ENCODE measurements at places on chromosomes 4 and X.

- no peak for DNase-seq
Observed at GRCh38 chrX:19616959-19617358, 101.7 kb upstream of the MAP3K15 start.

- DNase-seq, result no peak
Observed at GRCh38 chrX:45851434-45851991, 650.8 kb upstream of the DIPK2B start.

GRCh38 chr4:1975880-1976279 lies 32.9 kb downstream of the NELFA start:
- DNase-seq, result no peak

- DNase-seq, result no peak
Observed at GRCh38 chr4:89759426-89759825, 77.5 kb downstream of the SNCA start.

GRCh38 chrX:28756647-28757046 lies 169.4 kb downstream of the IL1RAPL1 start:
- DNase-seq, result no peak

- DNase-seq, result peak; percentile 26
Observed at GRCh38 chrX:139112432-139112831, 400.9 kb upstream of the FGF13 start.

- DNase-seq, result no peak
Observed at GRCh38 chrX:100975212-100975611, 5.7 kb downstream of the ARL13A start.

- no peak for DNase-seq
Observed at GRCh38 chr4:150212485-150212884, 134.2 kb downstream of the DCLK2 start.

DNA sequence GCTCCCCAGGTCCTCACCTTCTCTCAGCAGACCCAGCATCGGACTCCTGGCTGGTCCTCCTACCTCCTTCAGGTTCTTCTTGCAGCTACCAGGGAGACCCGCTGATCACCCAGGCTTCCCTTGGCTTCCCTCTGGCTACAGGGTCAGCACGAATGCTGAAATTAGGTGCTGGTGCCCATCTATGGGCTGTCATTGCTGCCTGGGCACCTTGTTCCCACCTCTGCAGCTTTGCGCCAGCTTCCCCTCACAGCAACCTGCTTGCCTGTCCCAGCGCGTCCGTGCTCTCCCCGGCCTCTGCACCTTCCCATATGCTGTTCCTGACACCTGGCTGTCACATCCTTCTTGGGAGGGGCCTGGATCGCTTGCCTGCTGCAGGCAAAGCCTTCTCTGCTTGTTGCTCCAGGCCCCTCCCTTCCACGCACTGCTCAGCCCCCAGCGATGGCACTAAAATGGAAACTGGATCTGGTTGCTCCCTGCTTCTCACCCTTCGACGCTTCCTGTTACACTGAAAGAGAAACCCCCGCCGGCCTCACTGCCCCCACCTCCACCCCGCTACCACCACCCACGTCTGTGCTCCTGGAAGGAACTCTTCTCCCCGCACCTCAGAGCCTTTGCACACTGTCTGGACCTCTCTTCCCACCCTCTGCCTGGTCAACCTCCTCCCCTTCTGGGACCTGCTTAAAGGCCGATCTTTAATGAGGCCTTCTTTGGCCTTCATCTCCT lies 22.2 kb downstream of the C4orf50 start:
- no peak for DNase-seq

GRCh38 chr4:186272699-186273391 lies 6.9 kb downstream of the F11 start:
- DNase-seq, result no peak

- peak; percentile 0 for DNase-seq
Observed at GRCh38 chrX:43456063-43456462, 200.0 kb upstream of the MAOA start.

DNA sequence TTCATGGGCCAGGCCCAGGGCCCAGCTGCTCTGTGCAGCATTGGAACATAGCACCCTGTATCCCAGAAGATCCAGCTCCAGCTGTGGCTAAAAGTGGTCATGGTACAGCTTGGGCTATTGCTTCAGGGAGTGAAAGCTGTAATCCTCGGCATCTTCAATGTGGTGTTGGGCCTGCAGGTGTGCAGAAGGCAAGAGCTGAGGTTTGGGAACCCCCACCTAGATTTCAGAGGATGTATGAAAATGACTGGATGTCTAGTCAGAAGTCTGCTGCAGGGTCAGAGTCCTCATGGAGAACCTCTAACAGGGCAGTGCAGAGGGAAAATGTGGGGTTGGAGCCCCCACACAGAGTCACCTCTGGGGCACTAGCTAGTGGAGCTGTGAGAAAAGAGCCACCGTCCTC lies 341.7 kb downstream of the PPP3CA start:
- DNase-seq, result no peak

DNA sequence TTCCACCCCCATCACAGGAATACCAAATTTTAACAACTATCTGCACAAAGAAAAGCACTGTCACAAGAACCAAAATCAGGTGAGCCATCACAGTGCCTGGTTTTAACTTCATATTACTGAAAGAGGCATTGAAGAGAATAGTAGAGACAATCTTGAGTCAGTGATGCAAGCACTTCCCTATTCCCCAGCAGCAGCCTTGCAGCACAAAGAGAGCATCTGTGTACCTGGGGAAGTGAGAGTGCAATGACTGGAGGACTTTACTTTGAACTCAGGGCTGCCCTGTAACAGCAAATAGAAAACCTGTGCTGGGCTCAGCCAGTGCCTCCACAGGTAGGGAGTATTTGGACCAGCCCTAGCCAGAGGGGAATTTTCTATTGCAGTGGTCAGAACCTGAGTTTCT lies 361.8 kb downstream of the TEX13C start:
- no peak for DNase-seq

- DNase-seq, result no peak
Observed at GRCh38 chrX:114338870-114339269, 245.0 kb upstream of the HTR2C start.

DNA sequence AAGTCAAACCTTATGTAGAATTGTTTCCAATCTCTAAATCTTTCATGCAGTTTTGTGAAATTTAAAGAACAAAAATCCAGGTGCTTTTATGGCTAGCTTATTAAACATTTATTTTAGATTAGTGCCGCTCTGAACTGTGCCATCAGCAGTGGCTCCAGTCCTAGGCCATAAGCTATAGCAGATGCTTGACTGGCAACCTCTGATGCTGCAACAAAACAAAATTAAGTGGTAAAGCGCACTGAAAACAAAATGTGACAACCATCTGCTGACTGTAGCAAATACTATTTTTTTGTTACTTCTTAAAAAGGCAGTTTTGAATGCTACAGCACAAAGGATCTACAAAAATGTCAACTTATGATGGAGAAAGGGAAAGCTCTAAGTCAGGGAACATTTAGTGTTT lies 237.4 kb downstream of the DCLK2 start:
- peak; percentile 18 for DNase-seq

DNA sequence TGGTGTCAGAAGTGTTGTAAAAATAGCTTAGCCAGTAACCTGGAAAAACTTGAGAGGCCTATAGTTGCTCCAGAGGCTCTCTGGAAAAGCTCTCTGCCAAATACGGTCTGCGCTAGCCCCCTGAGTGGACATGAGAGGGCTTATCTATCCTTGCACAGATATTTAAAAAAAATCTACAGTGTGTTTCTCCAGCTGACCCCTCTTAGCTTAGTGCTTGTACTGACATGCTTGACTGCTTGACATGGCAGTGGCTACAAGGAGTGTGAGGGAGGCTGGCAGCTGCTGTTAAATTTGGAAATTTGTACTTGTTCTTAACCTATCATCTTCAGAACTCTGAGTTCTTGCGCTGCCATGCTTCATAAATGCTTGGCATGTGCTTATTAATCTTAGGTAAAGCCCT lies 229.2 kb downstream of the RBMX2 start:
- DNase-seq, result no peak

- no peak for DNase-seq
Observed at GRCh38 chrX:153061732-153062131, 5.5 kb downstream of the PNMA3 start.

DNA sequence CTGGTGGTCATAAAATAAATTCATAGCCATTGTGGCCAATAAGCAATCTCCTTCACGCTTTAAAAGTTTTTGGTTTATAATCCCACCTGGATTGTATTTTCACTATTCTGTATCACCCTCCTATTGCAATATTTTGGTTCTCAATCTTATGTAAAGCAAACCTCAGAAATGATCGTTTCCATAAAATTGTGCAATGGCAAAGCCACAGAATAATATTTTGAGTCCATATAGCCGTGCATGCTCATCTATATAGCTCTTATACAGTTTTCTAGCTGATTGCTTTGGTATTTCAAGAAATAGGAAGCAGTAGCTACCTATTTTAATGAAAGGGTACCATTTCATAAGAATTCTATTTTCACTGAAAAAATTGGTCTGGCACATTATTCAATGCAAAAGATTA lies 10.0 kb upstream of the HAND2 start:
- no peak for DNase-seq

DNA sequence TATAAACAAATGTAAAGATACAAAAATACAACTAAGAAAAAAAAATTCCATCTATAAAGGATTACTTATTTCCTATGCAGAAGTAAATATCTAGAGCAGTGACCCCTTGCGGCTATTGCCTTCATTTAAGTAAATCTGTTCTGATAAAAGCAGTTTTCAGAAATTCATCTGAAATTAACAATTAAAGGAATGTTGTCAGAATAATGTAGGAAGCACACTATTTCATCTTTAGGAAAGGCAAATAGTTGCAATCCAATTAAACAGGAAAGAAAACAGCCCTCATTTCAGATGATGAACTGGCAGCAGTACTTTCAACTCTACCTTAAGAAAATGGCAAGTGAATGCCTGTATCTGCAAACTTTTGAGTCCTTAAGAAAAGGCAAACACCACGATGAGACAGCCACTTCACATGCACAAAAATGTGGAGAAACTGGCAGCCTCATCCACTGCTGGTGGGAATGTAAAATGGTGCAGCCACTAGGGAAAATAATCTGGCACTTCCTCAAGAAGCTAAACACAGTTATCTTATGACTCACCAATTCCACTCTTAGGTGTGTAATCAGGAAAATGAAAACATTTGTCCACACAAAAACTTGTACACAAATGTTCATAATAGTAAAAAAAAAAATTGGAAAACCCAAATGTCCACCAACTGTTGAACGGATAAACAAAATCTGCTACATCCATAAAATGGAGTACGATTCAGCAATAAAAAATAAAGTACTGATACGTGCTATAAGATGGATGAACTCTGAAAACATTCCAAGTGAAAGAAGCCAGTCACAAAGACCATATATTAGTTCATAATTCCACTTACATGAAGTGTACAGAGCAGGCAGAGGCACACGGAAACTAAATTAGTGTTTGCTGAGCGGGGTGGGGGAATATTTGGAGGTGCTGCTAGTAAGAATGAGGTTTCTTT lies 2.0 kb upstream of the THAP9 start:
- peak; percentile 61 for DNase-seq

DNA sequence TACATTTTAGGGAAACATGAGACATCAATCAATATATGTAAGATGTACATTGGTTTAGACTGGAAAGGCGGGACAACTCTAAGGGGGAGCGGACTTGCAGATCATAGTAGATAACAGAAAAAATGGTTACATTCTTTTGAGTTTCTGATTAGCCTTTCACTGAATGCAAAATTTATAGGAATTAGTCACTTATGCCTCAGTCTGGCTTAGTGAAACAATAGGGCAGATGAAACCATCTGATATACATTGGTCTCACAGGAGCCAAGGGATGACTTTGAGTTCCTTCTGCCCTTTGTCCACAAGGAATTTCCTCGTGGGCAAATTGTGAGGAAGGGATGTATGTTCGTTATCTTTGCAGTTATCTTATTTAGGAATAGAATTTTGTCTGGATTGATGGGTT lies 128.2 kb downstream of the ARSF start:
- no peak for DNase-seq

- DNase-seq, result no peak
Observed at GRCh38 chr4:3374011-3374645, 67.6 kb upstream of the HGFAC start.

DNA sequence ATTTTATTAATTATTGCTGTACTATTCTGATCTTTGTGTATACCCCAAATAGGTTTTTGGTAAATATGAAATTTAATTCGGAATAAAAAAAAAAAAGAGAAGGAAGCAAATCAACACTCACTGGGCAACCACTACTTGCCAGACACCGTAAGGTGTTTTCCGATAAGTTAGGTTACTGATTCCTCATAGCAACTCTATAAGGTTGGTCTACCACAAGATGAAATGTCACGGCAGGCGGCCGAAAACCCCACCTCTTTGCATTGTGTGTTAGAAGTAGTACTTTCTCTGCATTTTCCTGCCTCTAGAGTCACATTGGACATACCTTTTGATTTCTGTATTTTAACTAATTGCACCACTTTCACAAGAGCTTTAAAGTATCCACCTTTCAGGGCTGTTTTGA lies 44.5 kb upstream of the RASGEF1B start:
- DNase-seq, result no peak

GRCh38 chrX:109654516-109655109 lies 29.6 kb upstream of the KCNE5 start:
- no peak for DNase-seq

DNA sequence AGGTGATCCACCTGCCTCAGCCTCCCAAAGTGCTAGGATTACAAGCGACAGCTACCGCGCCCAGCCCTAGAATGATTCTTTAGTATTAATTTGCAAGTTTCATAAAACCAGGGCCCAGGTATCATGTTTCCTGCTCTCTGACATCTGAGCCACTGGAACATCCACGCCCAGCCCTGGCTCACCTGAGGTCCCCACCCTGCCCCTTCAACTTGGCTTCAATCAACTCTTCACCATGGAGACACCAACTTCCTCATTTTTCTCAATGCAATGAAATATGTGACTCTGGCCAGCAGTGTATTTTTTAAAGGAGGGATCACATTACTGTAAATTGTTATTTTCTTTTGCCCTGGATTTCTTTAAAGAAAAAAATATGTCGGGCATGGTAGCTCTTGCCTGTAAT lies 3.9 kb downstream of the PRSS12 start:
- DNase-seq, result no peak

DNA sequence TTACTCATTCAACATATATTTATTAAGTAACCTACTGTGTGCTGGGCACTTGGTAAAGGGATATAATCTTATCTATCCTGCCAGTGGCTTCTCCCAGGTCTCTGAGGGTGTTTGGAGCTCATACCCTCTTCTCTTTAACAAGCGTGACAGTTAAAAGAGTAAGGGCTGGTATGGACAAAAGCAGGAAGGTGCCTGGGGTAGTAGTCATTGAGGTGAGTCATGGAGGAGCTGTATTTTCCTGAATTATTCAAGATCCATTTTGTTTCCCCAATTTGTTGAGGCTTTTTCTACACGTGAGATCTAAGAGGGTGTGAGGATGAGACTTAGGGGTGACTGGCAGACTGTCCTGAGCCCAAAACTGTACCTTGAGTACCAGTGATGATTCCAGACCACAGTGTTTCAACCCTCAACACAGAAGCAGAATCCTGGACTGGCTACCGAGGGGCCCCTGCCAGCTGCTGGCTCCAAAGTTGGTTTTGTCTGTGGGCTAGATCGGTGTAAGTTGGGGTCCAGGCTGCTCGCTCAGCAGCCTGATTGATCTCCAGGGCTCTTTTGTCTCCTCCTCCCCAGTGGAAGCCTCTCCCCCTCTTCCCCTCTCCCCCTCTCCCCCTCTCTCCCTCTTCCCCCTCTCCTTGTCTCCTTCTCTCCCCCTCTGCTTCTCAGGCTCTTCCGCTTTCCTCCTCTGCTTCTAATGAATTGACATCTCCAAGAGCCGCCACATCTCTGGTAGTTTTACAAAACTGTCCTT lies at the start of gene DRP2:
TSS of gene DRP2 (plus strand) at position 671 of the 748 bp plus-strand sequence. CDS start 11,862 bp downstream, outside the sequence.
- DNase-seq, result no peak

Measured in muscle of leg (tissue), 16 donors.